Mucosa of gallbladder (tissue), 1 donor: ENCODE measurements at places on chromosomes 5 and 9.

DNA sequence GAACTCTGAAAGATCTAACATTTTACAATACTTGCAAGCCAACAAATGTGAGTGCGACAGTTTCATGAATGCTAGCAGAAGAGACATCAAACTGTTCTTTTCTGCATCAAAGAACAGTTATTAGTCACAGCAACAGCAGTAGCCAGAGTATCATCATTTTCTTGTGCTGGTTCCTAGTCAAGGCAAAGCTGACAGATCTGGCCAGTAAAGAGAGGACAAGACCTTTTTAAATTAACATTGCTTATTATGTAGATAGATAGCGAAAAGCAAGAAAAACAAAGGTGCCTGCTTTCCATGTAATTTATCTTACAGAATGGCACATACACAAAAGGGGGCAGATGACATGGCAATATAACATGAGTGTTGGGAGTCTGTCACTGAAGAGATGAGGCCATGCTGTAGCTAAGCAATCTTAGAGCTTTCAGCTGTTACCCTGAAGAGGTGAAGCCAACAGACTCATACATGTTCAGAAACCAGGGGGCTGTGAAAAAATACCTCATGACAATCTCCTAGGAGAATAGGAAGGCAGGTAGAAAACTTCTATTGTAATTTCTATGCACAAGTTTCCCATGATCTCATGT, 626.6 kb upstream of the TYRP1 start:
- DNase-seq = no peak

DNA sequence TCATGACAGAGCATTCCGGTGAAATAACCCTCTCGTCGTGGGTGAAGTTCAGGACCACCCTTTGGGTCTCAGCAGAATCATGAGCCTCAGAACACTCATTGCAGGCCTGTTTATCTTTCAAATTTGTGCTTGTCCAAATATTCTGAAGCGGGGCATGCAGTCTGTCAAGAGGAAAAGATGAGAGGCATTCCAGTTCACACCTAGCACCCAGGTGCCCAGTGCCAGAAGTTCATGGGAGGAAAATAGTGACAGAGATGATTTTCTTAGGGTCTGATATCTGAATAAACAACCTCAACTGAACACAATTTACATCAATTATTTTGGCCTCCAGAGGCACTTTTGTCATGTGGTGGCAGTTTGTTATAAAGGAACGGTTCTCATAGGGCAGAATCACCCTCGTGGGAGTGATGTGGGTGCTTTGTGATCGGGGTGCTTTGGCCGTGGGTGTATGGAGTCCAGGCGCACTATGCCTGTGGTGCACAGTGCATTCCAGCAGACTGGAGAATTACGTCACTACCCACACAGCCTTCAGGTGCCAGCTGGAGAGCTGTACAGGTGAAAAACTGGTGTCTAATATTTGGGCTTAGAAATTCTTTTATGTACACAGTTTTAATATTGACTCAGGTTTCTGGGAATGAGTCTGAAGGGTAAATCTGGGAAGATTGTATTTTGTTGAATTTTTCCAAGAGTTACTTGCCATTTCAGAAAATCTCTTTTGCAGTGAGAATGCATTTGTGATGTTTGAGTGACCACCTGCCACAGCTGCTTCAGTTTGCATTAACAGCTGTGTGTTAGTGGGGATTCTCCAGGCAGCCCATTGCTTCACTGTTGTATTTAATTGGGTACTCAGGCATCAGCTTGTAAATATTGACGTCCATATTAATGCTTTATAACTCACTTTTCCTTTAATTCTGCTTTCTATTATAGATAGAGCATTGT, 289.3 kb downstream of the FANCC start:
- no peak for DNase-seq

- DNase-seq = no peak
Measured at GRCh38 chr5:178339272-178339671, 106.7 kb upstream of the PHYKPL start.

- no peak for DNase-seq
Measured at GRCh38 chr9:69379270-69379982, 54.4 kb downstream of the ENTREP1 start.

GRCh38 chr5:79109527-79110492, 1.8 kb upstream of the BHMT start:
- DNase-seq = no peak

- no peak for DNase-seq
Measured at GRCh38 chr5:134113363-134113889, 1.1 kb upstream of the TCF7 start.

DNA sequence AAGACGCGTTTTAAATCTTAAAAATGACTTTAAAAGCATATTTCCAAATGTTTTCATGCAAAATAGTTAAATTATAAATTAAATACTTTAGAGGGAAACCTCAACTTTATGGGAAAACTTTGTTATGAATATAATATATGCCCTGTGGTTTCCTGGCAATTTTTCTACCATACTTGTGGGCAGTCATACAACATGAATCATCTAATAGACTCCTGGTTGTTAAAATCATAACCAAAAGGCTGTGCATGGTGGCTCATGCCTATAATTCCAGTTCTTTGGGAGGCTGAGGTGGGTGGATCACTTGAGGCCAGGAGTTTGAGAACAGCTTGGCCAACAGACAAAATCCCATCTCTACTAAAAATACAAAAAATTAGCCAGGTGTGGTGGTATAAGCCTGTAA, 18.2 kb downstream of the ATP10B start:
- DNase-seq = no peak

GRCh38 chr5:37945446-37945845, 105.6 kb upstream of the GDNF start:
- DNase-seq = no peak

DNA sequence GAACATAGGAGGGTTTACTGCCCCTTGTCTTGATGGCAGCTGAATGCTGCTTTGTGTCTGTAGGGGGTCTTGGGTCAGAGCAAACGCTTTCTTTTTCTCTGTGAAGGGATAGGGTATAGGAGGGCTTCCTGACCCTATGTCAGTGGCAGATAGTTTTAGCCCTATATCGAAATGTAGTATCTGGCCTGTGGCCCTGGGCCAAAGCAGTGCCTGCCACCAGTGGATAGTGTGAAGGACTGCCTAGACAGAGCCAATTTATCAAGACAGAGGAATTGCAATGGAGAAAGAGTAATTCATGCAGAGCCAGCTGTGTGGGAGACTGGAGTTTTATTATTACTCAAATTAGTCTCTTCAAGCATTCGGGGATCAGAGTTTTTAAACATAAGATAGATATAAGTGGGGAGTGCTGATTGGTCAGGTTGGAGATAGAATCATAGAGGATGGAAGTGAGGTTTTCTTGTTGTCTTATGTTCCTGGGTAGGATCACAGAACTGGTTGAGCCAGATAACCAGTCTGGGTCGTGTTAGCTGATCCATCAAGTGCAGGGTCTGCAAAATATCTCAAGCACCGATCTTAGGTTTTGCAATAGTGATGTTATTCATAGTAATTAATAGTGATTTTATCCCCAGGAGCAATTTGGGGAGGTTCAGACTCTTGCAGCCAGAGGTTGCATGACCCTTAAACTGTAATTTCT, 178.5 kb downstream of the GDNF start:
- DNase-seq = no peak

DNA sequence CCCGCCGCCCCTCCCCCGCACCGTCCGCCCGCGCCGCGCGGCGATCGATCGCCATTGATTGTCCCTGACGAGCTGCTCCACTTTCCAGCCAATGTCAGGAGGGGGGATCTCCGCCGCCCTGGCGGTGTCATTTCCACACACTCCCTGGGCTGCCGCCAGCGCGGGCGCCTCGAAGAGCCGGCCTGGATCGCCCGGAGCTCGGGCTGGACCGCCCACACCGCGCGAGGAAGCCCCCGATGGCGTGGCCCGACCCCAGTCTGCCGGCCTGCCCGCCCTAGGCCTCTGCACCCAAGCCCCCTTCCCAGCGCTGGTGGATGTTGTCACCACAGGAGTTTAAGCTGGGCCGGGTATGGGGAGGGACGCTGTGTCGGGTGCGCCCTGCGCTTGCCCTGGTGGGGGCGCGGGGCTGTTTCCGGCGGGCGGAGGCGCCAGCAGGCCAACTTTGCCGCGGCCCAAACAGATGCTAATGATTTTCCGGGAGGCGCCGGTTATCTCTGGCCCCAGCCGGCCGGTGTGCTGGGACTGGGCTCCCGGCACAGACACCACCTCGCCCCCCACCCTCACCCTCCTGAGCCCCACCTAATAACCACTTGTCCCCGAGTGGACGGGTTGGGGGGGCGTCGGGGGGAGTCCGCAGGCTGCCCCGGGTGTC, 10.6 kb upstream of the CXXC5 start:
- DNase-seq = peak; percentile 89

DNA sequence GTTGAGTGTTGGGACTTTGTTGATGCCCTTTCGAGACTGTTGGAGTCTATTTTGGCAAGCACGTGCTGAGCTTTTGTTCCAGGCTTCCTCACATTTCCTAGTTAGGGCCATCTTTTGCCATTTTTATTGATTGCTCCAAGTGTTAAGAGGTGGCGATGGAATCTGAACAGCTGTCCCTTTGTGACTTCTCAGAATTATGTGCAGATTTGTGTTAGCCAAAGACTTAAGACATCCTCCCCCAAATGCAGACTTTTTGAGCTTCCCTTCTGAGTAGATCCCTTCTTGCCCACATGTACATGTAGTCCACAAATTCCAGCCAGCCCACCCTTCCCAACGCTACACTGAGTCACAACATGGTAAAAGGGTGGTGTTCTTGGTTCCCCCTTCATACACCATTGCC, 59.2 kb downstream of the SPIN1 start:
- no peak for DNase-seq

DNA sequence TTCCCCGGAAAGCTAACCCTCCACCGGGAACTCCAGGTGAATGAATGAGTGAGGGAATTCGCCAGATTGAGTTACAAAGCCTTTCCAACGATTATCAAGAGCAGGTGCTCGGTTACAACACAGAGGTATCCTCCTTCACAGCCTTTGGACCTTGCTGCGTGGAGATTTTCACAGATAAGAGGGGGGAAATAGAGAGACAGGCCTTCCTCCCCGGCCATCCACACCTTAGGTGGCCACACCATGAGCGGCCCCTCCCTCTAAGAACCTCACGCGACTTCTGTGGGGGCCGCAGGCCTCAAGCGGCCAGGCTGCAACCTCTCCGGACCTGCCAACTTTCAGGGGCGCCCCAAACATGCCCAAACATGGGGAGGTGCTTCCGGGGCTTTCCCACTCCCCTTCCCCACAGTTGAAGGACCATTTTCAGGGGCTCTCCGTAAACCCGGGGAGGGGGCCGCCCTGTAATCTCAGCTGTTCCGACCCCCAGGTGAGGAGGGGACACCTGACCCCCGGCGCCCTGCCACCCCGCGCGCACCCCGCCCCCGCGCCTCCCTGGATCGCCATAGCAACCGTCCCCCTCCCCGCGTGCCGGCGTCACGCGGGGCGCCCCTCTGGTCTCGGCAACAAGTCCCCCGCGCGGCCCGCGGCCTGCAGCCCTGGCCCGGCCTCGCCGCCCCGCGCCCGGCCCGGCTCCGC, 603 bp downstream of the DENND1A start:
- no peak for DNase-seq

DNA sequence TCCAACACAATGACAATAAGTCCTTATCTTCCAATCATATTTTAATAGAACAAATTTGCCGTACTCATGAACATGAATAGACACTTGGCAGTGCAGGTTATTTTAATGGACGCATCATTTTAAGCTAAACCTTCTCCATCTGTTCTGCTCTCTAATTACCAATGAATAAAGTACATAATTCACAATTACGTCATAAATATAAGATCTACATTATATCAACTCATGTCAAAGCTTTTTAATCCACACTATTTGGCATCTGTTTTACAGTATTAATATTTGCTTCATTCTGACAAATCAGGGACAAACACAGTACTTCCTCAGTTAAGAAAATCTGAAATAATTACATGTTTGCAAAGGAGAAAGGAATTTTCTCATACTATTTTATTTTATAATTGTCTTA, 344.1 kb upstream of the DMAC1 start:
- no peak for DNase-seq

- no peak for DNase-seq
Measured at GRCh38 chr9:94656200-94656599, 16.9 kb upstream of the FBP1 start.

DNA sequence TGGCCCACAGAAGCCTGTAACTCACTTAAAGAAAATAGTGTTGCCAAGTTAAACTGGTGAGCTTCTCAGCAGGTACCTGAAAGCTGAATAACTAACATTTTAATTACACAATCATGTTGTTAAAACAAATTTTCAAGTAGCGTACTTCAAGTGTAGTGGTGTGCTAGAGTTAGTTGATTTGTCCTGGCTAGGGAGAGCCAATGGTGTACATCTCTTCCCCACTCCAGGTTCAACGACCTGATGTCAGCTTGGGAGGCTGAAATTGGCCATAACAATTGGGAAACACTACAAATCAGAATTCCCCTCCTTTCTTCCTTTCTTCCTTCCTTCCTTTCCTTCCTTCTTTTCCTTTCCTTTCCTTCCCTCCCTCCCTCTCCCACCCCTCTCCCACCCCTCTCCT, 295.3 kb upstream of the SLC24A2 start:
- no peak for DNase-seq

GRCh38 chr9:21728781-21729180, 73.7 kb upstream of the MTAP start:
- no peak for DNase-seq

DNA sequence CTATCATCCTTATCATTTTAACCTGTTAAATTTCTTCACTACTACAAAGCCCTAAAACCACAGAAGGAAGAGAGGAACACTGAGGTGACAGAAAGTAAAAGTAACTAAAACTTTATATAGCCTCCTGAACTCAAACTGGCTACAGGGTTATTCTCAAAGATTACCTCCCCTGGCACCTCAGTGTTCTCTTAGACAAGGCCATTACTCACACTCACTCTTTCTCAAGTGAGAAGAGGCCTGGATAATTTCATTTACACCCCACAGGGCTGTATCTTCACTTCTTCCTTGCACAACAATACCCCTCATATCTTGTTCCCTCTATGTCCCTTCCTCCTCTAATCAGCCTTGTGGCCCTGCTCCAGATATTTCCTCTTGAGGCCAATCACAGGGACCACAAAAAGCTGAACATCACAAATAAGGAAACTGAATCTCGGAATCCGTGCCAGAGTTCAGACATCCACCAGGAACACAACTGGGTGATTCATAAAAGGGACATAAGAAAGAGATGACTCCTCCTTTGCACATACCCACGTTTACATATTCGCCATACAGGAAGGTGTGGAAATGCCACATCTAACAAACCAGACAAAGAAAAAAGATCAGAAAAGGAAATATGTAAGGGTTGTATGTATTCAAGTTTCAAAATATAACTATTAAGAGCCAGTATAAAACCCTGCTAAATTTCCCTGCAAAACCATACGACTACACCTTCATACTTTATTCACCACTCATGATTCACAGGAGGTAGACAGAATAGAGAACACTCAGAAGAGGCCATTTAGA, 1.7 kb upstream of the KLHL3 start:
- peak; percentile 63 for DNase-seq

- no peak for DNase-seq
Measured at GRCh38 chr5:156513123-156513815, 186.3 kb downstream of the SGCD start.

- no peak for DNase-seq
Measured at GRCh38 chr5:15564957-15565356, 65.0 kb downstream of the FBXL7 start.

- DNase-seq = no peak
Measured at GRCh38 chr9:5671711-5672353, 42.9 kb downstream of the RIC1 start.
